AML-193 (cell line): ENCODE measurements at places on chromosomes 7 and 10.

GRCh38 chr10:69801094-69801433 lies 642 bp upstream of the COL13A1 start:
- DNase-seq = peak; percentile 31

GRCh38 chr7:71769326-71769725 lies 637.4 kb downstream of the GALNT17 start:
- no peak for DNase-seq

DNA sequence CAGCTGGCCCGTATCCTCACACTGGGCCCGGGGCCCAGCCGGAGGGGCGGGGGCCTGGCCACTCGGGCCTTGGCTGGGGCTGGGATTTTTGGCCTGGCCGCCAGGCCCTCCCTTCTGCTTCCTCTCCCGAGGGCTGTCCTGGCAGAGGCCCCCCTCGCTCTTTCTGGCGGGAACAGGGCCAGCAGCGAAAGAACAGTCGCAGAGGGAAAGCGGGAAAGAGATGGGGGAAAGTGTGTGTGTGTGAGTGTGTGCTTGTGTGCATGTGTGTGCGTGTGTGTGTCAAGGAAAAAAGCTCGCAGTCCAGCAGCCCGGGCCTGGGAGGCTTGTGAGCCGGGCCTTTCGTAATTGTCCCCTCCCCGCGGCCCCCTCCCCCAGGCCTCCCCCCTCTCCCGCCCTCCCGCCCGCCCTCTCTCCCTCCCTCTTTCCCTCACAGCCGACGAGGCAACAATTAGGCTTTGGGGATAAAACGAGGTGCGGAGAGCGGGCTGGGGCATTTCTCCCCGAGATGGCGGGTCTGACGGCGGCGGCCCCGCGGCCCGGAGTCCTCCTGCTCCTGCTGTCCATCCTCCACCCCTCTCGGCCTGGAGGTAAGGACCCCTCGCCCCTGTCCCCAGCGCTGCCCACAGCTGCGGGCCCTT lies at the start of gene ELN:
TSS of gene ELN (plus strand) at position 491 of the 638 bp plus-strand sequence. CDS start at position 506, 15 bp downstream.
- no peak for DNase-seq

DNA sequence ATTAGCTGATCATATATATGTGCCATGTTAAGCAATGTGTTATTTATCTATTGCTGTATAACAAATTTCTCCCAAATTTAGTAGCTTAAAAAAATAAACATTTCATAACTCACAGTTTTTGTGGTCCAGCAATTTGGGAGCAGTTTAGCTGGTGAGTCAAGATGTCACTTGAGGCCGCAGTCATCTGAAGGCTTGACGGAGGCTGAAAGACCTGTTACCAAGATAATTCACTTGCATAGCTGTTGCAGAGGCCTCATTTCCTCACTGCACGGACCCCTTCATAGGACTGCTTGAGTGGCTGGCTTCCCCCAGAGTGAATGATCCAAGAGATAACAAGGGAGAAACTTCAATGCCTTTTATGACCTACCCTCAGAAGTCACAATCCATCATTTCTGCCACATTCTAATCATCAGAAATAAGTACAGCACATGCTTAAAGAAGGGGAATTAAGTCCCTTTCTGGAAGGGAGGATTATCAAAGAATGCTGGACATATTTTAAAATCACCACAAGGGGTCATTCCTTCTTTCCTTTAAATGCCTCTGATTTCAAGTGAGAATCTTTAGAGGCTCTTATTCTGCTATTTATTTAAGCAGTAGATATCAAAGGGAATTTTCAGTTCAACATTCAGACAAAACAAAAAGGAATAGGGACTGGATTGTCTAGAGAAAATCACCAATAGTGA lies 10.5 kb upstream of the SRPK2 start:
- DNase-seq = peak; percentile 33

- DNase-seq = no peak
Observed at GRCh38 chr10:13883636-13884444, 297.1 kb downstream of the PRPF18 start.

- DNase-seq = no peak
Observed at GRCh38 chr7:41134300-41135255, 568.3 kb downstream of the INHBA start.

DNA sequence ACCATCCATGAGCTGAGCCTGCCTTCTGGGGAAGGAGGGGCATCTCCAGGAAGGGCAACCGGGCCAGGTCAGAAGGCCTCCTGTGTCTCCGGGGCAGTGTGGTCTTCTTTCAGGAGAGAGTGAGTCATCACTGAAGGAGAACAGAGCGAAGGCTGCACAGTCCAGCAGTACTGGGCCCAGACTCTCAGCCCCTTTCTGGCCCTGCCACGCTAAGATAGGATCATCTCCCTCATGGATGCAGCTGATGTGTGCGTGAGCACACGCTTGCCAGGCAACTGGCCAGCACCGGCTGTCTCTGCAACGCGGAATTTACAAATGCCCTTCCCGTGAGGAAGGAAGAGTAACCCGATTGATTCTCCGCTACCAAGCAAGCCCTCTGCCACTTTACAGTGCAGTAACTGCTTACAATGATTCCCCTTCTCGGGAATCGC lies 328.2 kb downstream of the TNS3 start:
- DNase-seq = no peak

GRCh38 chr7:42106562-42106961 lies 130.4 kb downstream of the GLI3 start:
- no peak for DNase-seq

DNA sequence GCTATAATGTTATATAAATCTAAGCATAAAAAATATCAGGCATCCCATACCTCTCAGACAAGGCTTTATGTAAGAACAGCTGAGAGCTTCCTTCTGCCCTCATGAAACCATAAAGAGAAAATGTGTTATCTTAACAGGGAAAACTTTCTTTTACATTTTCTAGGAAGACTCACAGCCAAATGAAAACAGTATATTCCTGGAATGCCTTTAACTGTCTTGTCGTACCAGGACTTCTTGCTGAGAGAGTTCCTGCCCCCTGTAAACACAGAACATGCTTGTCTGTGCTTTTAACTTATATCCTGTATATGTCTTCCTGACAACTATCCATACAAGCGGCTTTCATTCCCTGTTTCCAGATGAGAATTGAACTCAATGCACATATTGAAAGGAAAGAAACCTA lies 64.8 kb upstream of the AHR start:
- DNase-seq = no peak

DNA sequence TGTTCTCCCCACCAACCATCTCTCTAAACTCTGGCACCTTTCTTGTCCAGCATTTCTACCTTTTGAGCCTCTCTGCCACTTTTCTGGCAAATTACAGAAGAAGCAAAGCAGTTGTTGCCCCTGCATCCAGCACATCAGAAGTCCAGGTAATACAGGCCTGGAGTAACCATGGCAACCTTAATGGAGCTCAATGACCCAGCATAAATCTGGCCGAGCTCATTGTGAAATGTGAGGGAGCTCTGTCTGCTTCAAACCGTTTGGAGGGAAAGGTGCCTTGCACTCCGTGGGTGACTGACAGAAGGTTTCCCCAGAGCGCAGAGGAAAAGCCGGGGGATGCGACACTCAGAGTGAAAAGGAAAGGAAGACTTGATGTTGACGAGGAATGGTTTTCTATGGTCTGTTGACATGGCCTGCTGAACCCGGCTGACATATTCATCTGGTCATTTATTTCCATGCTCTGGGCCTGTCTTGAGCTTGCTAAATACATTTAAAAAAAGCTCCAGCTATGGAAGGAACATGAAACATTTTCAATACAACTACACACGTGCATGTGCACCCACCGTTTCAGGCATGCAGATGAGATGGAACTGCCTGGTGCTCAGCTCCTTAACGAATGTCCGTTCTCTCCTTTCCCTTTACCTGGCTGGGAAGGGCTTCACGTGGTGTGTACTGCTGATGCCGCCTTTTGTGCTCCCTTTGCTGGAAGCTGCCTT lies 74.9 kb downstream of the ADRA2A start:
- DNase-seq = no peak

GRCh38 chr10:98272656-98273055 lies 4.7 kb upstream of the LOXL4 start:
- DNase-seq = no peak

- no peak for DNase-seq
Observed at GRCh38 chr10:42997151-42997848, 79.6 kb upstream of the RET start.

- DNase-seq = no peak
Observed at GRCh38 chr7:117772421-117772820, 100.8 kb downstream of the CTTNBP2 start.

- DNase-seq = no peak
Observed at GRCh38 chr7:149063476-149063875, 27.0 kb downstream of the ZNF786 start.

DNA sequence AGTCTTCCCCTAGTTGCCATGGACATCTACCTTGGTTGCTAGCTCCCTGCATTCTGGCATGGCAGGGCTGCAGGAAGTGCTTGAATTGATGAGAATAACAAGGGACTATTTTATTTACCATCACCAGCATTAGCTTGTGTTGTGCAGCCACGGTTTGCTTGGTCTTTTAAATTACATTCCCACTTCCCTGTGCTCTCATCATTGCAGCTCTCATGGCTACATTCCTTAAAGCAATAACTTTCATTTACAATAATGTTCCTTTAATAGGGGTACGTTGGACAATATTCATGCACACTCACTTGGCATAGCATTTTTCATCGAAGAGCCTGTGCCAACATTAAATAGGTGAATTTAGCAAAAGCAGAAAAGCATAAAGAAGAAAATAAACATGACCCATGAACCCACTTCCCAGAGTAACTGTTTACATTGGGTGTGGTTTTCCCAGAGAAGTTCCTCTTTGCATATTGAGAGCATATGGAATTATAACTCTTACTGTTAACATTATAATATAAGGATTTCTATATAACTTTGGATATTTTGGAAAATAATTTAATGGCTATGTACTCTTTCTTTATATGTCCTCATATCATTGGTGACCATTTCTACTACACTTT lies 113.2 kb upstream of the VWC2 start:
- DNase-seq = no peak

GRCh38 chr7:74306730-74307469 lies 17.7 kb downstream of the CLIP2 start:
- DNase-seq = no peak

GRCh38 chr10:46299286-46299535 lies 12.4 kb downstream of the ANTXRL start:
- DNase-seq = no peak

DNA sequence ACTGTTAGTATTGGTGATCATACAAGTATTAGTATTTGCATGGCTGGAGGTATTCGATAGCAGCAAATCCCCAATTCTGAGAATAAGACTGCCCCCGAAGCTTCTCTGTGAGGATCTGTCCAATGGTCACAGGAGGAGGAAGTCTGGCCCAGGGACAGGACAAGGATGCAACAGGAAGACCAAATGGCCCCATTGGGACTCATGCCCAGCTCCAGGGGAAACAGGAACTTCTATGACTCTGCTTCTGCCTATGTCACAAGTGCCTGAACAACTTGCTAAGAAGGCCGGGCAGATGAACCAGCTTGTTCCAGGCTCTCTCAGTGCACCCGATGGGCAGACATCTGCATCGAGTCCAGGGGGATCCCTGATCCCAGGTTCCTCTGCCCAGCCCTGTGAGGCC lies 172.0 kb upstream of the GRB10 start:
- no peak for DNase-seq

DNA sequence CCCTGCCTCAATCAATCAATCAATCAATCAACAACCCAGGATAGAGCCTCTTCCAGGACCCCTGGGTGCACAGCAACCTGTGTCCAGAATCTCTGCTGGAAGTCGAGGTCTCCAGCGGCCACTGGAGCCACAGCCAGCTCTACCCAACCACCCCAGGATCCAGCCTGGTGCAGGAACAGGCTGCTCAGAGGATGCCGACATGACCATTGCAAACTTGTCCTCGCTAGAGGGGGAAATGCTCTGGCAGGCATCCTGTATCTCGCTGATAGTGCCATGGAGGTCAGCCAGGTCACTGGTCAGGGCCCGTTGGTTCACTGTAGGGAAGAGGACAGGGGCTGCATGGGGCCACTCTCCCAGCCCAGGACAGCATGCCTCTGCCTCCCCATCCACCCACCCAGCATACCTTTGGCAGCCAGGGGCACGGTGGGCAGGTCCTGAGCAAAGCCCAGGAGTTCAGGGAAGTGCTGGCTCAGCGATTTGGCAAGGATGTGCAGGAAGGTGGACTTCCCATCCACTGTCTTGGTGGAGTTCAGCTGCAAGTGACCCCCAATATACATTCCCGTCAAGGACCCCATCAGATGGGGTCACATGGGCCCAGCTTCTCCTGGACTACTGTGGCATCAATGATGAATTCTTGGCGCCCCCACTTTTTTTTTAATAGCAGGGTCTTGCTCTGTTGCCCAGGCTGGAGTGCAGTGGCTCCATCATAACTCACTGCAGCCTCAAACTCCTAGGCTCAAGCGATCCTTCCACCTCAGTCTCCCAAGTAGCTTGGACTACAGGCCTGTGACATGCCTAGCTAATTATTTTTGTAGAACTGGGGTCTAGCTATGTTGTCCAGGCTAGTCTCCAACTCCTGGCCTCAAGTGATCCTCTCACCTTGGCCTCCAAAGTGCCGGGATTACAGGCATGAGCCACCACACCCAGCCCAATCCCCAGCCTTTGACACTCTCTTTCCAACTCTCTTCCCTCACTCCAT lies 49.4 kb downstream of the GRID2IP start:
- no peak for DNase-seq

DNA sequence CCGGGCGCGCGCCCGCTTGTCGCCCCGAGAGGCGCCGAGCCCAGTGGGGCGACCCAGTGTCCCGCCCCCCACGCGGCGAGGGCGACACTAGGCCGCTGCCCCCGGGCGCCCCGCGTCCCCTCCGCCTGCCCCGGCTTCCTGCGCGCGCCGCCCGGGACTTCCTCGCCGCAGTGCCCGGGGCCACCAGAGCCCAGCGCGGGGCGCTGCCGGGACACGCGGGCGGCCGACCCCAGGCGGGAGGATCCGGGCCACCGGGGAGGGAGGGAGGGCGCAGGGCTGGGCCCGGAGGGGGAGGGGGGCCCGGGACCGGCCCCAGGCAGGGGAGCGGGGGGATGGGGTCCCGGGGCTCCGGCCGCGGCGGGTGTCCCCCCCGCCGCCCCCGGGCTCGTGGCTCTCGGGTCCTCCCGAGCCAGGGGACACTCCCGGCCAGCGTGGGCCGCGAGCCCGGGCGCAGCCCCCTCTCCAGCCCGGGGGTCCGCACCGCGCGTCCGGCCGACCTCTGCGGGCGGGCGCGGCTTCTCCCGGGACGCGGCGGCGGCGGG lies 435 bp upstream of the PWWP2B start:
- peak; percentile 22 for DNase-seq

GRCh38 chr7:151679071-151679708 lies 159.5 kb upstream of the RHEB start:
- DNase-seq = no peak

- DNase-seq = no peak
Observed at GRCh38 chr10:73478636-73479035, 17.2 kb downstream of the PPP3CB start.

DNA sequence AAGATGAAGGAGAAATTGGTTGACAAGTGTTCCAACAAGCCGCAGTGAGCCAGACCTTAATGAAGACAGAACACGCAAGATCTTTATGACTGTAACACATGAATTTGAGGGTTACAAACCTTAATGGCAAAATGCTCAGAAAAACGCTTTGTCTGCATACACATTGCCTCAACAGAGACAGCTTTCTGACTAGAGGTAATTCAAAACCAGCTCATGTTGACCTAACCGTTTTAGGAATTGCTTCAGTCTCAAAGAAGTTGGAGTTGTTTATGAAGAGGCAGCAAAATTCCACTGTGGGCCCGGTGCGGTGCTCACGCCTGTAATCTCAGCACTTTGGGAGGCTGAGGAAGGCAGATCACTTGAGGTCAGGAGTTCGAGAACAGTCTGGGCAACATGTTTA lies 2.2 kb upstream of the GTF2I start:
- DNase-seq = no peak
